Epithelial cell of proximal tubule (primary cell): ENCODE measurements at places on chromosomes 13 and 19. TPM values are rescaled to one million over a fixed set of nuclear protein-coding genes. Genes with fewer than 3 reads are reported as not detected.

GNG8 gene
- total RNA-seq = not detected in 2 replicates

TMPRSS9 gene
- not detected in 2 replicates for total RNA-seq

MBD3L2 gene
- total RNA-seq = not detected in 2 replicates

PSG1 gene
- 0.06 TPM in 1 of 2 replicates, not detected in the other for total RNA-seq

ZNF177 gene
- 0.92 and 1.2 TPM in 2 replicates for total RNA-seq

CGB5 gene
- not detected in 2 replicates for total RNA-seq

CHMP2A gene
- 70.1 and 137 TPM in 2 replicates for total RNA-seq

KLC3 gene
- total RNA-seq = 4.0 and 7.8 TPM in 2 replicates

PTH2 gene
- not detected in 2 replicates for total RNA-seq

HNRNPM gene
- 134 and 169 TPM in 2 replicates for total RNA-seq

PEX11G gene
- 1.6 and 6.2 TPM in 2 replicates for total RNA-seq

KLK3 gene
- total RNA-seq = not detected in 2 replicates

IGFL1 gene
- total RNA-seq = not detected in 2 replicates

CNMD gene
- total RNA-seq = 2.6 TPM in 1 of 2 replicates, not detected in the other

FPR1 gene
- 0.22 TPM in 1 of 2 replicates, not detected in the other for total RNA-seq

ZNF541 gene
- total RNA-seq = not detected in 2 replicates

PCDH8 gene
- total RNA-seq = 2.0 TPM in 1 of 2 replicates, not detected in the other

CYP4F12 gene
- total RNA-seq = not detected in 2 replicates

FBXL12 gene
- total RNA-seq = 23.9 and 26.7 TPM in 2 replicates

CYP2B6 gene
- total RNA-seq = 0.46 and 0.80 TPM in 2 replicates

PCDH9 gene
- 0.40 and 0.51 TPM in 2 replicates for total RNA-seq

ZNF546 gene
- 0.17 and 0.87 TPM in 2 replicates for total RNA-seq

MISP3 gene
- 0.80 and 6.0 TPM in 2 replicates for total RNA-seq

BEST2 gene
- total RNA-seq = not detected in 2 replicates

PTGER1 gene
- 4.5 and 16.4 TPM in 2 replicates for total RNA-seq

ZNF726 gene
- total RNA-seq = 5.9 and 11.6 TPM in 2 replicates

ZNF491 gene
- 0.17 and 0.29 TPM in 2 replicates for total RNA-seq

TUBA3C gene
- not detected in 2 replicates for total RNA-seq

ICAM5 gene
- 0.14 TPM in 1 of 2 replicates, not detected in the other for total RNA-seq

CEACAM3 gene
- not detected in 2 replicates for total RNA-seq

CD79A gene
- not detected in 2 replicates for total RNA-seq

ZNF415 gene
- 2.2 and 3.1 TPM in 2 replicates for total RNA-seq

SLC8A2 gene
- total RNA-seq = not detected in 2 replicates

PROZ gene
- not detected in 2 replicates for total RNA-seq

ZBTB7A gene
- total RNA-seq = 22.1 and 28.1 TPM in 2 replicates

BRCA2 gene
- 7.6 and 10.1 TPM in 2 replicates for total RNA-seq

NLRP9 gene
- total RNA-seq = not detected in 2 replicates

PBX4 gene
- 0.43 and 2.7 TPM in 2 replicates for total RNA-seq

IFI30 gene
- 10.1 and 11.3 TPM in 2 replicates for total RNA-seq

TDRD12 gene
- total RNA-seq = 0.29 TPM in 1 of 2 replicates, not detected in the other

HNRNPUL1 gene
- total RNA-seq = 154 and 177 TPM in 2 replicates

SIGLEC12 gene
- total RNA-seq = not detected in 2 replicates

CD70 gene
- total RNA-seq = 6.8 and 9.7 TPM in 2 replicates

PDE4C gene
- total RNA-seq = 0.63 TPM in 1 of 2 replicates, not detected in the other

LAMP1 gene
- total RNA-seq = 192 and 195 TPM in 2 replicates

ZNF135 gene
- 1.7 and 3.5 TPM in 2 replicates for total RNA-seq

ATCAY gene
- not detected in 2 replicates for total RNA-seq

C19orf67 gene
- 0.63 TPM in 1 of 2 replicates, not detected in the other for total RNA-seq

PDX1 gene
- not detected in 2 replicates for total RNA-seq

OR4F17 gene
- total RNA-seq = not detected in 2 replicates

MYO9B gene
- total RNA-seq = 53.9 and 55.9 TPM in 2 replicates

SIAH3 gene
- total RNA-seq = 0.23 and 0.29 TPM in 2 replicates

MTRF1 gene
- total RNA-seq = 6.9 and 8.3 TPM in 2 replicates

KLK11 gene
- not detected in 2 replicates for total RNA-seq

NXNL1 gene
- not detected in 2 replicates for total RNA-seq

INSR gene
- total RNA-seq = 5.1 and 18.0 TPM in 2 replicates

ZNF737 gene
- total RNA-seq = 6.2 and 11.1 TPM in 2 replicates

TINCR gene
- total RNA-seq = 0.36 TPM in 1 of 2 replicates, not detected in the other

PSG6 gene
- not detected in 2 replicates for total RNA-seq
